ENCODE measurements at places on chromosomes 13 and 19. TPM values are rescaled to one million over a fixed set of nuclear protein-coding genes. Genes with fewer than 3 reads are reported as not detected.

Gene LHB
- total RNA-seq = not detected

Gene WTIP
- total RNA-seq = 0.83 TPM

Gene ZNF90
- total RNA-seq = 11.9 TPM

Gene KIR2DL4
- not detected for total RNA-seq

Gene PRR12
- 27.5 TPM for total RNA-seq

Gene F7
- total RNA-seq = 0.29 TPM

Gene TEX26
- not detected for total RNA-seq

Gene TNFSF9
- 12.1 TPM for total RNA-seq

Gene POSTN
- not detected for total RNA-seq

Gene FGF9
- total RNA-seq = 2.3 TPM

Gene WDR62
- 15.8 TPM for total RNA-seq

Gene GDF15
- total RNA-seq = 0.29 TPM

Gene TEKTIP1
- total RNA-seq = 1.2 TPM

Gene LRRC8E
- total RNA-seq = not detected
